Panc1 (cell line): ENCODE measurements at places on chromosomes 16 and 17.

GRCh38 chr17:59355702-59356325 lies 24.4 kb downstream of the YPEL2 start:
- no peak for DNase-seq

GRCh38 chr16:52680993-52681392 lies 134.1 kb upstream of the TOX3 start:
- DNase-seq: no peak

GRCh38 chr17:2814049-2814448 lies 17.8 kb downstream of the RAP1GAP2 start:
- DNase-seq: no peak

DNA sequence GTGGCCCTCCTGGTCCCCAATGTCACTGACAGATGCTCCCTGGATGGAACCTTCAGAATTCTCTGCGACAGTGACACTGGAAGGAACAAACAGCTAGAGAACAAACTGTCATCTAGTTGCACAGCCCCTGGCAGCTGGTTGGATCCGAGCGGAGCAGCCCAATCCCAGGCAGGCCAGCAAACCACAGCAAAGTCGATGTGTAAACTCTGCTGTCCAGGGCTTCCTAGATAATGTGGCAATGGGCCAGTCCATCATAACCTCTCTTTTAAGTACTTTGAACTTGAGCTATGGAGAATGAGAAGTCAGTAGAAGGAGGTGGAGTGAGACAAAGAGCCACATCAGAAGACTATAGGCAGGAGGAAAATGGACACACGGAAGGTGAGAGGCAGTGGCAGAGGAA lies 323.0 kb downstream of the CBLN1 start:
- no peak for DNase-seq

DNA sequence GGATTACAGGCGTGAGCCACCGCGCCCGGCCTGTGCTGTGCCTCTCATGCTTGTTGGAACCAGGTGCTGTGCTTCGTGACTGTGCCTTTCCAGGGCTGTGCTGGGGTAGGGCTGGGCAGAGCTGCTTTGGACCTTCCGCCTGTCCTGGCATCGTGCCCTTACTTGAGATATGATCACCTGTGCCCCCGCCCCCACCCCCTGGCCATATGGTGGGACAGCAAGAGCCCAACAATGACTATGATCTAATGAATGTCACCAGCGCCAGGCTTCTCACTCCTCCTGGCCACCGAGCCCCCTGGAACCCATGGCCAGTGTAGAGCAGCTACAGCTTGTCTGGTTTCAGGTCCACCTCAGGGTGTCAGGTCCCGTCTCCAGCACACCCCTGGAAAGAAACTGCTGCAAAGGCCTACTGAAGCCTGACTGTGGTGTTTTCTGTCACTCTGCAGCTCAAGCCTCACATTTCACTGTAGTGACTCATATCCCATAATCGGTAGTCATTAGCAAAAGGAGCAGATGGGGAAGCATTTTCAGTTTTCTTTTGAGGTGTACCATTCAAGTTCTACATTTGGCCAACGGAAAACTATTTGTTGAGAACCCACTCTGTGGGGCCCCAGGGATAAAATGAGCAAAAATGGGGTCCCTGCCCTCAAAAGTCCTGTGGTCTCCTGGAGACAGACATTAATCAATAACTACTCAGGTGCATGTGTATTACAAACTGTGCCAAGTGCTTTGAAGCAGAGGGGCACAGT lies 22.1 kb downstream of the FCSK start:
- no peak for DNase-seq
